ENCODE measurements at places on chromosomes 1 and 21.

DNA sequence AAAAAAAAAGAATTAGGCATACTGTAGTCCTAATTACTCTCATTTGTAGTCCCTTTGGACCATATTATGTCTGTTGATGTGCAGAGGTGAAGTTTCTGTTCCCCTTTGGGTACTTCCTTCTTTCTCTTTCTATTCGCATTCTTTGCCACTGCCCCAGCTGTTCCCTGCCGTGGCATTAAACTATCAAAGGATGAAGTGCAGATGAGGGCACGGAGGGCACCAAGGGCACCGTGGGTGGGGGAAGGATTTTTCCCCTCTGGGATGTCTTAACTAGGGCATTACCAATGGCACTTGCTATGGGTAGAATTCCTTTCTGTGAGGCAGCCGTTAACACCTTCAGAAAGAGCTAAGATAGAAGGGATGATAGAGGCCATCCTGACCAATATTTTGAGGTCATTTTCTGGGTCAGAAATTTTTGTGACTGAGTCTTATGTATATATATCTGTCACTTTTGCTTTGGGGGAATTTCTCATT, 4.9 kb upstream of the MAPKAPK2 start:
- ATAC-seq = no peak

DNA sequence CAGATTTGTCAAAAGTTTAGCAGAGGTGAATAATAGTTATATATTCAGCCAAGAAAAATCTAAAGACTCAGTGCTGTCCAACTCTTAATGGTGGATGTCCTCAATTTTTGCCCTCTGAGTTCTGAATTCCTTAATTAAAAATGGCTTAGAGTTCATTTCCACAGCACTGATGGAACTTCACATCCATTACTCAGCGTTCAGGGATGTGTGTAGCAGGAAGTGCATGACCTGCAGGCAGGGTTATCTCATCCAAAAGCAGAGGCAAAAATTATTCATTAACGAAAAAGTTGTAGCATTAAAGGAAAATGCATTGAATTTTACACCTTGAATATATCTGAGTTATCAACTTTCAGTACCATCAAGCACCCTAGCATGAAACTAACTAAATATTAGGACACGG, 96.7 kb downstream of the ZP4 start:
- ATAC-seq = no peak

GRCh38 chr21:28723646-28724045, 269.0 kb downstream of the LTN1 start:
- ATAC-seq = no peak

GRCh38 chr1:40784771-40785151, 1.2 kb downstream of the KCNQ4 start:
- no peak for ATAC-seq

DNA sequence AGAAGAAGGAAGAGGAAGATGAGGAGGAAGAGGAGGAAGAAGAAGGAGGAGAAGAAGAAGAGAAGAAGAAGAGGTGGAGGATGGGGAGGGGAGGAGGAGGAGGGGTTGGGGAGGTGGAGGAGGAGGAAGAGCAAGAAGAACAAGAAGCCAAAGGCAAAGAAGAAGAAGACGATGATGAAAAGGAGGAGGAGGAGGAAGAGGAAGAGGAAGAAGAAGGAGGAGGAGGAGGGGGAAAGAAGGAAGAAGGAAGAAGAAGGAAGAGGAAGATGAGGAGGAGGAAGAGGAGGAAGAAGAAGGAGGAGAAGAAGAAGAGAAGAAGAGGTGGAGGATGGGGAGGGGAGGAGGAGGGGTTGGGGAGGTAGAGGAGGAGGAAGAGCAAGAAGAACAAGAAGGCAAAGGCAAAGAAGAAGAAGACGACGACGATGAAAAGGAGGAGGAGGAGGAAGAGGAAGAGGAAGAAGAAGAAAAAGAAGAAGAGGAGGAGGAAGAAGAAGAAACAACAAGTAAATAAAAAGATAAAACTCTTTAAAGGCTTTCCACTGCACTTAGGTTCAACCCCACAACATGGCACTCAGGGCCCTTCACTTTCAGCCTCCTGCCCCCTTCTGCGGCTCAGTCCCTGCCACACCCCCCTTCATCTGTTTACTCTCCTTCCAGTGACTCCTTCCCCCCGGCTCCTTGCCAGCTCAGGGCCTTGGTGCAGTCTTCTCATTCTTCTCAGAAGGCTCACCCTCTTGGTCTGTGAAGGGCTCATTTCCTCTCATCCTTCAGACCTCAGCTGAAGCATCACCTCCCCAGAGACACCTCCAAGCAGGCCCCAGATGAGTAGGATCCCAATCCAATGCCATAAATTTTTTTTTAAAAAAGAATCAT, 114.0 kb downstream of the KCNN3 start:
- ATAC-seq = no peak

- no peak for ATAC-seq
These were observed 66.0 kb downstream of the RGS21 start for GRCh38 chr1:192382758-192383157.

DNA sequence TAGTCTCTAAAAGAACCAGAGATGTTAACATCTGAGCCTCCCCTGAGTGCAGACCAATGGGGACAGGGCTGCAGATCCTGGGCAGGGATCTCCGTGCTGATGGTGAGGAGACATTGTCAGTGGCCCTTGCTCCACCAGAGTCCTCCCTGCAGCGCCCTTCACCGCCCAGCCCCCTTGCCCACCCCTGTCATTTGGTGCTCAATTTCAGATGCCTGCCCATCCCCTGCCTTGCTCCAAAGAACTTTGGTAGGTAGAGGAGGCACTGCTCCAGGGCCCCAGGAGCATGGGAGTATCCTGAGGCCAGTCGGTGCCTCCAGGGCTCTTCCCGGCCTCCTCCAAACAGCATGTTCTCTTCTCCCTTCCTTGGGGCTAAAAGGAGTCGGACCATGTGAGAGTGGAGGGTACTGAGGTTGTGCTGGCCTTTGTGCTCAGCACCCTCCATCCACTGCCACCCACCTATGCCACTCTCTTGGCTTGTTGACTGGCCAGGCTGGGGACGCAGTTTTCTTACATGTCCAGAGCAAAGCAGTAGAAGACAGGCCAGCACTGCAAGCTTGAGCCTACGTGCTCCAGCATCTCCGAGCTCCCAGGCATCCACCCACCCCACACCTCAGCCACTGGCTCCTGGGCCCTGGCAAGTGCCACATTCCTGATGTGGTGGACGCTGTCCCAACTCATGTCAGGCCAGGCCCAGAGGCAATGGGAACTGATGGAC, 160.1 kb downstream of the TRIM33 start:
- ATAC-seq = no peak

- no peak for ATAC-seq
These were observed 1742.1 kb downstream of the BRINP3 start for GRCh38 chr1:188735567-188735966.

GRCh38 chr1:41382480-41383090, 21.4 kb downstream of the FOXO6 start:
- peak; percentile 76 for ATAC-seq

DNA sequence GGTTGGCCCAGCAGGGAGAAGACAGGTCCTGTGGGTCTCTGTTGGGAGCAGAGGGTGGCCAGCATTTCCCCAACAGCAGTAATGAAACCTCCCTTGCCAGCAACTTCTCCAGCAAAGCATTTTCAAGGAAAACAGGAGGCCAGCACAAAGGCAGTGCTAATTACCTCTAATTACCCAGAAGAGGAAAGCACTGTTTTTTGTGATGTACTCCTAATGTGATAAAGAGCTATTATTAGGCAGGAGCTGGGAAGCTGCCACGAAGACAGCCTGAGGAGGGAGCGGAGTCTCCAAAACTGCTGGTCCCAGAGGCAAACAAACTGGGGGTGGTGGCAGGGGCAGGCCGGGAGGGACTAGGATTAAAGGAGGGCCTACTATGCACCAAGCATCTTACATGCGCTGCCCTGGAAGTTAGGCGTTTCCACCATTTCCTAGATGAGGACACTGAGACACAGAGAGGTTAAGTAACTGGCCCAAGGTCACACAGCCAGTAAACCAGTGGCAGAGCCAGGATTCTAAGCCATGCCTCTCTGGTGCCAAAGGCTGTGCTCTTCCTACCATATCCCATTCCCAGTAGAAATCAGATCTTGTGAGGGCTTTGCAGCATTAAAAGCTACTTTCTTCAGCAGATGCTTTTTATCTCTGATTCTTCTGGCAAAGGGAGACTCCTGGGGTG, 24.5 kb downstream of the HTR6 start:
- ATAC-seq = no peak

- ATAC-seq = no peak
These were observed 3.8 kb upstream of the DMBX1 start for GRCh38 chr1:46485564-46486431.

DNA sequence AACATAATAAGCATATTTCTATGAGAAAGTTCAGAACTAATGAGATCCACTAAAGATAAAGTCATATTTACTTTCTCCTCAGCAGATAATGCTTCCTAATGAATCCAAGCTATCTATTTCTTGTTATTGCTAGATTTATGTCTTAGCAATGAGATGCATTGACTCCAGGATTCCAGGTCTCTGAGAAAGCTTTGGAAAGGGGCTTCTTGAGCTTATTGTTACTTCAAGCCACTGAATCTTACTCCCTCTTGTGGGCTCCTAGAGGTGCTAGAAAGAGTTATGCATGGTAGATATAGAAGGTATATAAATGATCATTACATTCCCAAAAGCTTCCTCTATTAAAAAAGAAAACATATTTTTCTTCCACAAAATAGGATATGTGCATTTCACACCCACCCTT, 246.4 kb upstream of the ADAMTS5 start:
- no peak for ATAC-seq

GRCh38 chr1:229941831-229942230, 125.2 kb upstream of the GALNT2 start:
- ATAC-seq = no peak

DNA sequence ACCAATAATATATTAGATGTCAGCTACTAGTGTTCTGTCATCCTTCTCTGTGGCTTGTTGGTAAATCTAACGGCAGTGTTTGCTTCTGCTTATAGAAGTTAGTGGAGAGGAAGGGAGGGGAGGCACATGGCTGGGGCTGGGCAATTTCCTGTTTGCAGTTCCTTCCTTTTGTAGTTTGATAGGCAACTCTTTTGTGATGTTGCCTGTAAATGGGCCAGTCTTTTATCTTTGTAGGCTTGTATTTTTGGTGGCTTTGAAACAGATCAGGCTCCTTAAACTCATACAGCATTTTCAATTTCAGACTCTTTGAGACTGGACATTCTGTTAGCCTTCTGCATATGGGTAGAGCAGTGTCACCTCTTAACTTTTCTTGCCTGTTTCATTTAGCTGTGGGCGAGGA, 48.1 kb downstream of the CDC14A start:
- ATAC-seq = no peak

DNA sequence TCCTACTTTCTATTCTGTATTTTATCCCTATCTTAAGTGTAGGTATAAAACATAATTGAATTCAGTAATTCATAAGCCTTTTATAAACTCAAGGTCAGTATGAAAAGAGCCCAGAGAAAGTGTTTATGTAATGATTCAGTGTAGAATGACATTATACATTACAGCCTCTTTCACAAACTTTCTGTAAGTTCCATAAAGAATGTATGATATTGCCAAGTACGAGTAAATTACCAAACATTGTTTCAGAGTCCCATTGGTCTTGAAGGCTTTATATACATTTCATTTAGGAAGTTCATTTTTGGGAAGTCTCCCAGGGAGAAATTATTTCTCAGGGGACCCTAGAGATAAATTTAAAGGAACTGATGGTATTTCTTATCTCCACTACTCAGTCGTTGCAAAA, 37.8 kb upstream of the VAMP3 start:
- no peak for ATAC-seq

- ATAC-seq = no peak
These were observed 3.4 kb downstream of the KDM4A start for GRCh38 chr1:43653339-43653738.

DNA sequence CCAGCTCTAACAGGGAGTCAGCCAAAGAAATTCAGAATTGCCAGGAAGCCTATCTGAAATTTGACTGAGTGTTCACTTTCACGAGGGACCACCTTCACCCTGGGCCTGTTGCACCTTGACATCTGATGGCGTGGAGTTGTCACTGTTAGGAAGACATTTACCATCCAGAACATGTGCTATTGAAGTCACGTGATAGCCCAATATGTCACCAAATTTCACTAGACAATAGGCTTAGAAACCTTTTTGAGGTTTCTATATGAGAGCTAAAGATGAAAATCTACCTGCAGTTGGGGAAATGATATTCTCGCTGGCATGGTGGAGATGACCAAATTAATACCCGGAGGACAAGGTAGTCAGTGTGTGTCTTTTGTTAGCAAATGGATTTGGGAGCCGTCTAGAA, 102.7 kb downstream of the HUNK start:
- no peak for ATAC-seq

- ATAC-seq = no peak
These were observed 4.2 kb downstream of the ADAMTS5 start for GRCh38 chr21:26962621-26963181.

DNA sequence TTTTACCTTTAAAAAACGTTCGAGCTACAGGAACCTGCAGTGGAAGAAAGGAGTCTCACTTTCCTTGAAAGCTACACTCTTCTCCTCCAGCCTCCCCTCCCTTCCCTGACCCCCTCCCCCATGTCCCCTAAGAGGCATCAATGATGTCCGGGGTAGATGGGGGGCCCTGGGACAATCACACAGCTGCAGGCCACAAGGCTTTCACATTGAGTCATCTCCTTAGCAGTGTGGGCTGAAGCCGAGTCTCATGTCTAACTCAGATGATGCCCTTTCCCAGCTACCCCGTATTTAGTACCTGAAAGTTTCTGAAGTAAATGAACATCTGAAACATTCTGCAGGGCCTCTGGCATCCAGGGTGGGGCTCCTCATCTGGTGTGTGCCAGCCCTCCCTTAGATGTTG, 6.3 kb upstream of the GPR25 start:
- no peak for ATAC-seq

- no peak for ATAC-seq
These were observed 45.7 kb downstream of the ALG14 start for GRCh38 chr1:95027046-95027445.

- no peak for ATAC-seq
These were observed 9.6 kb downstream of the DUSP23 start for GRCh38 chr1:159790237-159790917.

DNA sequence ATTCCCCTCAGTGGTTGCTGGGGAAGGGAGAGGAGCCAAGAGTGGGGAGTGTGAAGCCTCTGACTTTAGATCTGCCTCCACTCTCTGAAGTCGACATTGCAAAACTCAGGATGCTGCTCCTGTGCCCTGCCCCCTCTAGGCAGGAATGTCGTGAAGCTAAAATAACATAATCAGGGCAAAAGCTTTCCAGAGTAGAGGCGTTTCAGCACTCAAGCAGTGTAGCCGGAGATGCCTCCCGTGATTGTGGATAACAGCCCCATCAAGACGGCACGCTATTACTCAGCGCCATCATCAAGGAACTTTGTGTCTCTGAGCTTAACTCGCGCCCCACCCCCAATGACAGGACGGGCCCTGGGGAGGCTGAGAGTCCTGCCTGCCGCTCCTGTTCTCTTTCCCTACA, 60.0 kb downstream of the FBXO2 start:
- ATAC-seq = no peak

DNA sequence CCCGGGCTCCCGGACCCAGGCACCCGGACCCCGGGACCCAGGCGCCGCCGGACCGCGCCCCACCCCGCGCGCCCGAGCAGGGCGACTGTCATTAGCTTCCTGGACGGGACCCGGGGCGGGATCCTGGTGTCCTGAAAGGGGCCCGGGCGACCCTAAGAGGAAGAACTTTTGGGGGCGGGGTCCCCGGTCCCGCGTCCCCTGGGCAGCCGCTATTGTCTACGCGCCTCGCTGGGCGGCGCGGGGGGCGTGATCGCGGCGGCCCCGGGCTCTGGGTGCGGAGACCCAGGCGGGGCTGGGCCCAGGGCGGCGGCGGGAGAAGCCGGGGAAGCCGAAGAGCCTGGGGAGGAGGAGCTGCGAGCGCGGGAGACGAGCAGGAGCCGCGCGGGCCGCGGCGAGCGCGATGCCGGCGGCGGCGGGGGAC, 465 bp downstream of the HUNK start:
- peak; percentile 48 for ATAC-seq

GRCh38 chr1:177629526-177629925, 340.3 kb downstream of the SEC16B start:
- ATAC-seq = no peak

All from gastroesophageal sphincter (tissue), 4 donors.